ENCODE measurements at places on chromosomes 3 and 15.

DNA sequence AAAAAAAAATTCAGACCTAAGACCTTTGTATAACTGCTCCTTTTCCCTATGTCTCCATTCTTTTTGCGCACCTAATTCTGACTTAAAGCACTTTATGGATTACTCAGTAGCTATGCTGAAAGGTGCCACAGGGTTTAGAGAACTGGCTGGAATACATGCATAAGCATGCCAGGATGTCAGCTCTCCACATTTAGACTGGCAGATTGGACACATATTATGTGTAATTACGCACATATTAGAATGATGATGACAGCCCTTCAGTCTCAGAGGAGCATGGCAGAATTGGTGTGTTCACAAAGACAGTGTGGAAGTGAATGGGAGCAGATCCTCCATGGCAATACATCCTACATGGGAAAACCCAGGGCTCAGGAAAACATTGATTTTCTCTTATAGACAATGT lies 108.1 kb upstream of the LSAMP start:
- DNase-seq = no peak

- no peak for DNase-seq
These were observed 264.4 kb upstream of the KCNMB2 start for GRCh38 chr3:178271740-178272387.

GRCh38 chr3:53250881-53251605 lies 4.8 kb downstream of the TKT start:
- DNase-seq = no peak

- DNase-seq = peak; percentile 37
These were observed at the start of gene TMOD2 for GRCh38 chr15:51750792-51751696. TSS of gene TMOD2 (plus strand) at chr15:51751597. CDS start at chr15:51766442, 14,845 bp downstream.

- peak; percentile 35 for DNase-seq
These were observed 194.6 kb upstream of the TPM1 start for GRCh38 chr15:62847900-62848489.

- DNase-seq = no peak
These were observed 3.3 kb upstream of the PSMD2 start for GRCh38 chr3:184295771-184296170.

DNA sequence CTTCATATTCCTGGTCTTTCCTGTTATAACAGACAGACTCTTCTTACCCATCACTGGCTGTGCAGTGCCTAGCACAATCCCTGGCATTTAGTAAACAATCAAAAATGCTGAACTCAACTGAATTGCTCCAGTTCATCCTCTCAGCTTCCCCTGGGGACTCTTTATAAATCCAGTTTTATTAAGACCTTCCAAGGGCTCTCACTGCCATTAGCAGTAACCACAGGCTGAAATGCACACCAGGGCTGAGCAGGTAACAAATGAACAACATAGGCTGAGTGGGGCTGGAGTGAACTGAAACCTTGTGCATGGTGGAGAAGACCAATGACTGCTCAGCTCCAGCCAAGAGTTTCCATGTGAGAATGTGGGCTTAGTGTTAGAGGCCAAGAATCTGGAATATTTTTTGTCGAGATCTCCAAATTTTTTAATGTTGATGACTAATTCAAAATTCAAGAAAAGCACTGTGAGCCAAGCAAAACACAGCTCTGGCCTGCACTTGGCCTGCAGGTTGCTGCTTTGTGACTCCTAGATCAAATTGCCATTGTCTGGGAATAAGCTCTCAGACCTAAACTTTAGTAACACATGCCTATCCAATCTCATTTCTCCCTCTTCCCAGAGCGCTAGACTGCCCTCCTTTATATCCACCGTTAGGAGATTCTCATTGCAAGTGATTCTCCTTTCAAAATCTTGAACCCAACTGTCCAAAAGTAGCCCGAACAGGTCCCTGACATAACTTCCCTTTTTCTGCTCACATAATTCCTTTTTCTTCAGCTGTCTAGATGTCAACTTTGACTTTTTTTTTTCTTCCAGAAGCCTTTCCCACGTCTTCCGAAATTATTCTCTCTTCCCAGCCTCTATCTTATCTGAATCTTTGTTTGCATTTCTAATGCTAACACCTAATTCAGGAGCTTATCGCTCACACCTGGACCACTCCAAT lies 7.4 kb downstream of the SQOR start:
- peak; percentile 90 for DNase-seq

DNA sequence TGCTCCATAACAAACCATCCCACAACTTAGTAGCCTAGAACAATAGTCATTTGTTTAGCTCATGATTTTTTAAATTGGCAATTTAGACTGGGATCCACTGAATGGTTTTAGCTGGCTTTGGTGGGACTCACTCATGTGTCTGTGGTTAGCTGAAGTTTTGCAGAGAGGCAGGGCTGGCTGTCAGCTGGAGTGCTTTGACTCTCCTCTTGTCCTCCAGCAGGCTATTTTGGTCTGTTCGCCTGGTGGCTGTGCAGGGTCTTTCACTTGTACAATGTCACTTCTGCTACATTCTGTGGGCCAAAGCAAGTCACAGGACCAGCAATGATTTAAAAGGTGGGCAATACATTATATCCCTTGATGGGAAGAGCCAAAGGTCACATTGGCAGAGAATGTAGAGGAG lies 1146.5 kb downstream of the ROBO2 start:
- no peak for DNase-seq

- peak; percentile 3 for DNase-seq
These were observed 110.8 kb downstream of the NR2E3 start for GRCh38 chr15:71921191-71921590.

- DNase-seq = no peak
These were observed 144.1 kb downstream of the FEZF2 start for GRCh38 chr3:62229211-62229610.

DNA sequence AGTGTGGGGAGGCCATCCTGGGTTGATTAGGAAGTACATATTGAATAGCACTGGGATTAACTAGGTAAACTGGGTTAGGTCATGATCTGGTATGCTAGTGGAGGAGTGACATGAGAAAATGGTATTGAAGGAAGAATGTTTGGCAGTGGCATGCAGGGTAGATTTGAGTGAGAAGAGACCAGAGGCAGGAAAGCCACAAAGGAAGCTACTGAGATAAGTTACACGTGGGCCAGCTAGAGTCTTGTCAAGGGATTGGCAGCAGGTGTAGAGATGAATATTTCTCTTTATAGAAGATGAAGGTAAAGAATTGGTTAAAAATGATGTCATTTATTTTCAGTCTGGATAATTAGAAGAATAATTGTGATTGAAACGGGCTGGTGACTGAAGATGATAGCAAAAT lies 91.0 kb upstream of the TPRG1 start:
- no peak for DNase-seq

DNA sequence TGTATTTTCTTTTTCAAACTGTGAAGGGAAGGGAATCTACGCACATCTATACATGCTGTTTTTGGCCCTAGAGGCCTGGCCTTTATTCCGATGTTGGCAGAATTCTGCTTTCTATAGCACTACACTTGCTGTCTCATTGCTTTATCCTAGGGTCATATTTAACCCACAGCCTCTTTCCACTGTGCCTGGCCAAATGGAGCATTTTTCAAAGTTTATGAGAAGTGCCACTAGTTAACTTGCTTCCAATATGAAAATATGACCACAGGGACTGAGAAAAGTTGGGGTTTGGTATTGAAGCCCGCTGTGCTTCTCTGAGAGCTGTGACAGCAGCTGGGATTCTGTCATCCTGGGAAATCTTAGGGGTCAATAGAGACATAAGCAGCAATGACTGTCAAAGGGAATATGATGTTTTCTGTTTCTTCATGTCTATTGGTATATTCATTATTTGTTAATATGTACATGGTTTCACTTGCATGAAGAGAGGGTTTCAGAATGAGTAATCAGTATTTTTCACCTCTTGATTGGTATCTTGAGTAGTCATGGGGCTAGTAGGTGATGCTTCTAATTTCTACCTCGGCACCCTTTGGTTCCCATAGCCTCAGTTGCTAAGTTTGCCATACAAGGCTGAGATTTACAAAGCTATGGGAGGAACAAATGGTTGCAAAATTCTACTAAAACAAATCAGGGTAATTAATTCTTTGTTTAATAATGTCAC lies 275.8 kb upstream of the RBMS3 start:
- no peak for DNase-seq

DNA sequence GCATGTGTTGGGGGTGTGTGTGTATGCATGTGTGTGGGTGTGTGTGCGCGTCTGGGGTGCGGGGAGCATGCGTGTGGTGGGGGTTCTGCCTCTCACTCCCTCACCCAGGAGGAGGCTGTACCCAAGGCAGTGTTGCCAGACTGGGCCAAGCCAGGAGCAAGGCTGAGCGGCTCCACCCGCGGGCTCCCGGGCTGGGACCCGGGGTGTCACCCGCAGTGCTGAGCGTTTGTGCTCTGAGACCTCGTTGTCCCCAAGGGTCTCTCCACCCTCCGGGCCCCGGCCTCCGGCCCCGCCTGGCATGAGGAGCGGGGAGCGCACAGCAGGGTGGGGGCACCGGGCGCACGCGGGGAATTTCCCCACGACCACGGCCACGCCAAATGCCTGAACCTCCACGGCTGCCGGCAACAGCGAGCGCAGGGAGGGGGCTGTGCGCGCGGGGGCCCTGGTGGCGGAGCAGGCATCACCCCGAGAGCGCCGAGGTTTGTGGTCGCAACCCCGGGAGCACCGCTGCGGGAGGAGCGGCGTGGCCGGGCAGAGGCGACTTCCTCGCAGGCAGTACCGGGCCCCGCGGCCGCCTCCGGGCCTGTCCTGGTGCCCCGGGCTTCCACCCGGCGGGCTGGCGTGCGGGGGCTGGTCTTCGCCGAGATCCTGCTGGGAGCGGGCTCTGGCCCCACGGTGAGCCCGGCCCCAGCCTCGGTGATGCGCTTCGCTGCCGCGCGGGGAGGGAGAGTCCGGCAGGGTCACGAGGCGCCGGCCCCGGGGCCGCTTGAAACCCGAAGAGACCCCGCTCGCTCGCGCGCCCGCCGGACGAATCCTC lies 7.4 kb upstream of the OCA2 start:
- no peak for DNase-seq

DNA sequence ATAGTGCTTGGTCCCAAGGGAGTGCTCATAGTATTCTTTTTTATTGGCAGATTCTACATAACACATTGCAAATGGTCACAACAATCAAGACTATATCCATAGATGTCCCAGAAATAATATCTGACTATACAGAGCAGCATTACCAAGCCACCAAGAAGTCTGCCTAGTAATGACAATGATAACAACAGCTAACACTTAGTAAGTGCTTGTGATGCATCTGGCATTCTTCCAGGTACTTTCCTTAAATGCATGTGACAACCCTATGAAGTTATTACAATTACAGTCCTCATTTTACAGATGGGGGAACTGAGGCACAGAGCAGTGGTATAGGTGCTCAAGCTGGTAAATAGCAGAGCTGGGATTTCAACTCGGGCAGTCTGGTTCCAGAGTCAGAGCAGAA lies 49.6 kb upstream of the ICE2 start:
- DNase-seq = no peak

DNA sequence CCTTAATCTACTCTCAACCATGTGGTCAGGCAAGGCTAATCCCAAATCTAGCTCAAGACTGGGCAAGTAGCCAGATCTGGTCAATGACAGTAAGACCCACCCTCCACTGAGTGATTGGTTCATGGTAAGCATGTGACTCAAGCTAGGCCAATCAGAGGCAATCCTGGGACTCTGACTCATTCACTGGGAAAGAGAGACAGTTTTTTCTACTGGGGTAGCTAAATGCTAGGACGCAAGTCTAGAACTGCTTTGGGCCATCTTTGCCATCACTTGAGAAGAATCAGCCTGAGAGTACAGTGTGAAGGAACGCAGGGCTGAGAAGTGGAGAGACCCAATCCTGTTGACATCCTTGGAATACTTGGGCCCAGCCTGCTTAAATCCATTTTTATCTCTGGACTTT lies 9.4 kb upstream of the RAD18 start:
- peak; percentile 61 for DNase-seq

GRCh38 chr3:37494216-37494615 lies 319.8 kb upstream of the LRRFIP2 start:
- DNase-seq = no peak

DNA sequence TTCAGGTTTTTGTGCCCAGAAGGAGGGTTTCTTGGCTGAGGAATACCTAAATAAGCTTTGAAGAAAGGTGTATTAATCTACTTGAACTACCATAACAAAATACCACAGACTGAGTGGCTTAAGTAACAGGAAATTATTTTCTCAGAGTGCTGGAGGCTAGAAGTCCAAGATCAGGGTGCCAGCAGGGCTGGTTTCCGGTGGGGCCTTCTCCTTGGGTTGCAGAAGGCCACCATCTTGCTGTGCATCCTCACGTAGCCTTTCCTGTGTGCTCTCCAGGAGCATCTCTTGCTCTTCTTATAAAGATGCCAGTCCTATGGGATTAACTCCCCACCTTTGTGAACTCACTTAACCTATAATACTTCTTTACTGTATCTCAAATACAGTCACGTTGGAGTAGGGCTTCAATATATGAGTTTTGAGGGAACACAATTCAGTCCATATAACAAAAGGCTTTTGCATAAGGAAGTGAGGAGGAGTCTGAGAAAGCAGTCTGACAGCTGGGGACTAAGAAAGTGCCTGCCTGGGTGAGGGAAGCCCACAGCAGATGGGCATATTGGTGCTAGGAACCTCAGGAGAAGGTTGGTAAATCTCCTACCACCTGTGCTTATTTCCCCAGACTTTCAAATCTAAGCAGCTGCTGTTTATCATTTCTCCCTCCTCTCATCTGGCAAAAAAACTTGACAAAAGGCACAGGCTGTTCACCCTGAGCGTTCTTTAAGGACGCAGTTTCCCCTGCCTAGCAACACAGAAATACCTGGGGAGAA lies 89.6 kb upstream of the CBLB start:
- DNase-seq = no peak

DNA sequence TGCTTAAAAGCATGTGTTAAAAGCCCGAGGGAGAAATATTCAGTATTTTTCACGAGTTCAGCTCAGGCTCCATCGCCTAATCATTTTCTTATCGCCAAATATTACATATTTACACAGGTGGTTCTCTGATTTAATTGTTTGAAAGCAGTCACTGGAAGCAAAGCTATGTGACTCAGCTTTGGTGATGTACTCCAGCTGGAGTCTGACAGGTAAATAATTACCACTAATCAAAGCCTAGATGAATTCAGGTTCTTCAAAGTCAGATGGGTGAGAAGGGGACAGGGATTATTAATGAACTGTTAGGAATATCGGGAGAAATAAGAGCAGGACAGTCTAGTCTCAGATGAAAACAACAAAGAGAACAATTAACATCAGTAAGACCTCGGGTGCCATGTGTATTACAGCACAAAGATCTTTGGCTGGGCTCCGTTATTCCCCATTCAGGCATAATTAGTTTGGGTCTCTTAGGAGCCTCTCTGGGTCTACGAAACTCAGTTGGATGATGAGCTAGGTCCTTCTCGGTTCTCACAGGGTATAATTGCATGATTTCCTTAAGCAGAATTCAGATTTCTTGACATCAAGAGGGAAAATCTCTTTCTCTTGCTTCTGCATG lies 331.7 kb upstream of the ADAMTS9 start:
- no peak for DNase-seq

GRCh38 chr3:188901126-188901525 lies 270.6 kb upstream of the TPRG1 start:
- peak; percentile 40 for DNase-seq

GRCh38 chr15:31157644-31158069 lies 56.1 kb upstream of the TRPM1 start:
- DNase-seq = no peak

GRCh38 chr15:89167267-89168176 lies 53.9 kb downstream of the RLBP1 start:
- peak; percentile 45 for DNase-seq

GRCh38 chr3:103968751-103969150 lies 1398.0 kb upstream of the ALCAM start:
- no peak for DNase-seq

Data from HCEC 1CT (cell line).